ENCODE measurements at places on chromosomes 5 and 9. TPM values are rescaled to one million over a fixed set of nuclear protein-coding genes. Genes with fewer than 3 reads are reported as not detected.

AJM1 gene
- 7.1 TPM for total RNA-seq

MORN5 gene
- not detected for total RNA-seq

FREM1 gene
- 0.12 TPM for total RNA-seq

CFAP157 gene
- total RNA-seq = 0.22 TPM

GRCh38 chr9:134730011-134730760 lies 88.6 kb downstream of the COL5A1 start:
- DNase-seq = no peak

DNA sequence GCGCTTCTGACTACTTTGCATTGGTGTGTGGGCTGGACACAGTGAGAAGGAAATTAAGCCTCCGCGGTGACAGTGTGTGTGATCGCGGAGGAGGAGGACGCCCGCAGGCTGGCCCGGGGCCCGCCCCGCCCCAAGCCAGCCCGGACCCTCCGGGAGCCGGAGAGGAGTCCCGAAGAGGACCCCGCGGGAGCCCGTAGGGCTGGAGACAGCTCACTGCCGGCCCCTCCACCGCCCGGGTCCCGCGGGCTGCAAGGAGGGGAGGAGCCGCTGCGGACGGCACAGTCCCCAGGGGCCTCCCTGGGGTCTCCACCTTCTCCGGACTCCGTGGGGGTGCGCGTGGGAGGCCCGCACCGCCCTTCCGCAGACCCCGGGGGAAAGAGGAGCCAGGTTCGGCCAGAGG lies 146.4 kb upstream of the ERCC6L2 start:
- DNase-seq = no peak

- DNase-seq = no peak
These were observed 88.9 kb upstream of the TBCA start for GRCh38 chr5:77864997-77865396.

DNA sequence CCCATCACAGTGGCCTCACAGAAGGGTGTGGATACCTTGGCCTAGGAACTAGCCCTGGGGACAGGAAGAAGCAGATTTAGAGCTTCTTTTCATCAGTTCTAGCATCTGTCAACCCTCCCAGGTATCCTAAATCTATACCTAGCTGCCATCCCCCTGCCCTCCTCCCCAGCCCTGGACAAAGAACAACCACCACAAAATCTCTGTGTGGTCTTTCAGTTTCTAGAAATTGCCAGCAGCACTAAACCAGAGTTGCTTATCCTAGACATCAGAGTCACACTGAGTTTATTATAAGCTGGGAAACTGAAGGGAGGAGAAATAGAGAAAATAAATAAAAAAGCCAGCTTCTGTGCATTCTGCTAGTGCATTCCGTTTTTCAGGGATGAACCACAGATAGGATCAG lies 14.6 kb downstream of the CCDC180 start:
- DNase-seq = no peak

DNA sequence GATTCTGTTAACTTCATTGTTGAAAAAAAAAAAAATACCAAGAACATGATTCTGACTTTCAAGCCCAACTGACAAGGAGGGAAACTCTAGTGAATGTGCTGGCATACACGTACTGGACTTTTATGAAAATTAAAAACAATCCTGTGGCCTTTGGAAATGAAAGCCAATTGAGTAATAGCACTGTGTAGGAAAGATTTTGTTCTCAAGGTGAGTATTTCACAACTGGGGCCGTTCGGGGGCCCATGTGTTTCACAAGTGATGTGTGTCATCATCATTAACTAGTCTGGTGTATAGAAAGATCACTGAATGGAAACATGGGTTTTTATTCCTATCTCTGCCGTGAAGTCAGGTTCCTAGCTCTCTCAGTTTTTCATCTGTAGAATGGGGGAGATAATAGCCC lies 605.0 kb upstream of the CLINT1 start:
- no peak for DNase-seq

DNA sequence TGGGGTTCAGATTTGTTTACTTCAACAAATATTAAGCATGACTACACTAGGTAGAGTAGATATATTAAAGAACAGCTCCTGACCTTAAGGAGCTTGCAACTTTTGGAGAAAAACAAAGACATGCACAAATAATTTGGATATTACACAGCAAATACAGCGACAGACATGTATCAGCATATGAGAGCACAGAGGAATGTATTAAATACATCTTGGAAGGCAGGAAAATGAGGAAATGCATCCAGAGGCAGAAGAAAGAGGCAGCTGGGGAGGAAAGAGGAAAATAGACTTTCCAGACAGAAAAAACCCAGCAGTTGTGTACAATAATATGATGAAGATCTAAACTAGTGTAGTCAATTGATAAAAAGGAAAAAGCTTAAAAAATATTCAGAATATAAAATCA lies 392.2 kb downstream of the PDE4D start:
- no peak for DNase-seq

- DNase-seq = no peak
These were observed 104.0 kb upstream of the LMX1B start for GRCh38 chr9:126509718-126510117.

GRCh38 chr5:3202570-3202969 lies 393.1 kb upstream of the IRX1 start:
- DNase-seq = no peak

DNA sequence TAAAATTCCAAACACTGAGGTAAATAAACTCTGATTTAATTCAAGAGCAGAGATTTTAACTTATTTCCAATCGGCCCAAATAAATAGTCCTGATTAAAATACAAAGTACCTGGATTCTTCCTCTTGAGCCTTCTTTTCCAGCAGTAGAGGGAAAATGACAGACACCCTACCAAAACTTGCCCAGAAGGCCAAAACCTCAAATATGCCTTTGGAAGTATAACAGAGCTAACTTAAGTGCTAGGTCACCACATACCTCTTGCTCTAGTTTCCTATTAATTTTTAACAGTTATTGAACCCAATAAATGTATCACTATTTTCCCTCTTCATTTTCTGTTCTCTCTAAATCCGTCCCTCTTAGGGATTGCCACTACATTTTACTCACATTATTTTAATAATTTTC lies 1.4 kb downstream of the BAAT start:
- DNase-seq = no peak

DNA sequence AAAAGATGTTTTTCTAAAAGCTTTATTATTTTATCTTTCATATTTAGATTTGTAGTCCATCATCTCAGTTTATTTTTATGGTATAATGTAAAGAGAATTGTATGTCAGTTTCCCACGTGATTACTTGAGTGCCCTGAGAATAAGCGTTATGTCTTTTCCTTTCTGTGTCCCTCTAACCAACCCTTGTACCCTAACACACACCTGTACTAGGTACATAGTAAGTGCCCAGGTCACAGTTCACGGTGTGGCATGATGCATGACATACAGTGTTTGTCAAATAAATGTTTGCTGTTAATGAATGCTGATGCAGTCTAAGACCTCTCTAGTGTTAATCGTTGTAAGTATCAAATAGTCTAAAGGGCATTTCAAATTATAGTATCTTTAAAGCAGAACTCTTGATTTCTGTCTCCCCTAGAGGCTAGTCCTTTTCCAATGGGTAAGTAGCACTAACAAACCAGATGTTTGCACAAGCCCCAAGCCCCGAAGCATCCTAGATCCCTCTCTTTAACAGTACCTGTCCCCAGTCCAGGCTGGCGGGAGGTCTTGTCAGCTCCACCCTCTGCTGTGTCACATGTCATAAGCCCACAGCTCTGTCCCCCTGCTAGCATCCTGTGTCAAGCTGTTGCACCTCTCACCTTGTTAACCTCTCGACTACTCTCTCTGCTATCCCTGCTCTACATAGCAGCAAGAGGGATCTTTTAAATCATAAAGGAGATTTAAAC lies 23.7 kb downstream of the NUP214 start:
- no peak for DNase-seq

All from HCT116 (cell line).